Stimulated activated CD4-positive, alpha-beta T cell treated with anti-CD3 and anti-CD28 coated beads, Interleukin-4, amount 100 ng/mL, for 1 hour (primary cell): ENCODE measurements at places on chromosomes 5 and 9.

- DNase-seq, result no peak
Measured at GRCh38 chr9:135211524-135211890, 124.0 kb downstream of the OLFM1 start.

GRCh38 chr5:163503106-163504078 is 2.0 kb upstream of the MAT2B start:
- peak; percentile 25 for DNase-seq

GRCh38 chr5:172223901-172224873 is 30.2 kb downstream of the EFCAB9 start:
- peak; percentile 41 for DNase-seq

- DNase-seq, result no peak
Measured at GRCh38 chr5:154395407-154396106, 50.2 kb upstream of the SAP30L start.

DNA sequence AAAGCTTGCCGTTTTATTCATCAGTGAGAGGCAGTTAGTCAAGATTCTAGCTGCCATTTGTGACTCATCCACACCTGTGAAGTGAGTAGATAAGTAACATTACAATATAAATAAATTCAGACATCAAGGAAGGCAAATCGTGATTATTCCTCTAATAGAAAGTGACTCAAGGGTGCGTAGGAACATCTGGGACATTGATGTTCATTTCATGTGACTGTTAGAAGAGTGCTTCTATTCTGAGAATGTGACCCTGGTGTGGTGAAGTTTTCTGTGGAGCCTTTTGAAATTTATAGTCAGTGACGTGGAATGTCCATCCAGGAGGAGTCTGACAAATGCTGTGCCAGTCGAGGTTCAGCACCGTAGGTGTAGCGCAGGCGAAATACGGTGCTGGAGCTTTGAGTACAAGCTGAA is 48.4 kb upstream of the FAM240B start:
- no peak for DNase-seq

DNA sequence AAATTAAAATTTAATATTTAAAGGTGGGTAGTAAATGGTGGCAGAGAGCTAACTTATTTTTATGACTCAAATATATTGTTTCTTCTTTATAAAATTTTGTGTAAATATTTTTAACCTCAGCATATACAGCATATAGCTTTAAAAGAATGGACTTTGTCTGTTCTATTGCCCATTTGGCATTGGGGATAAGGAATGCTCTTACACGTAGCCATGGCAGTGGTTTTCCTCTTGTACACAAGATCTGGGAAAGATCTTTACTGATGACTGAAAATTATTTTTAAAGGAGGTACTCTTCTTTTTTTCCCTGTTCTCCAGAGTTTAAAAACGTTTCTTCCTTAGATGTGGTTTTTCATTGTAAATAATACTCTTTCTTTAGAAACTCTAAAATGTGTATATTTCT is 75.0 kb downstream of the PBX3 start:
- no peak for DNase-seq

DNA sequence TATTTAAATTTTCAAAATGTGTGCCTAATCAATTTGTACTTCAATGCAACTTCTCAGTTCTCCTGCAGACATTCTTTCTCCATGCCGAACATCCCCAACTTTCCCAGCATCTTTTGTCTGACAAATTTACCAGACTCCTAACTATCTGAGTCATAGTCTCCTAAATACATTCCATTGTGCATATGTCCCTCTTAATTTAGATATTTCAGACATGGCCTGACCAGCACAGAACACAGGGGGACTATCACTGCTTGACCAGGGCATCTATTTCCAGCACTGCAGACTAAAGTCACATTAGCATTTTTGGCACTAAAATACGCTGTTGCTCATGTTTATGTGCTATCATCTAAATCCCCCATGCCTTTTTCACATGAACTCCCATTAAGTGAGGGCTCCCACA is 71.9 kb downstream of the ITGA1 start:
- DNase-seq, result no peak

GRCh38 chr5:98110282-98110691 is 663.2 kb upstream of the RGMB start:
- no peak for DNase-seq

DNA sequence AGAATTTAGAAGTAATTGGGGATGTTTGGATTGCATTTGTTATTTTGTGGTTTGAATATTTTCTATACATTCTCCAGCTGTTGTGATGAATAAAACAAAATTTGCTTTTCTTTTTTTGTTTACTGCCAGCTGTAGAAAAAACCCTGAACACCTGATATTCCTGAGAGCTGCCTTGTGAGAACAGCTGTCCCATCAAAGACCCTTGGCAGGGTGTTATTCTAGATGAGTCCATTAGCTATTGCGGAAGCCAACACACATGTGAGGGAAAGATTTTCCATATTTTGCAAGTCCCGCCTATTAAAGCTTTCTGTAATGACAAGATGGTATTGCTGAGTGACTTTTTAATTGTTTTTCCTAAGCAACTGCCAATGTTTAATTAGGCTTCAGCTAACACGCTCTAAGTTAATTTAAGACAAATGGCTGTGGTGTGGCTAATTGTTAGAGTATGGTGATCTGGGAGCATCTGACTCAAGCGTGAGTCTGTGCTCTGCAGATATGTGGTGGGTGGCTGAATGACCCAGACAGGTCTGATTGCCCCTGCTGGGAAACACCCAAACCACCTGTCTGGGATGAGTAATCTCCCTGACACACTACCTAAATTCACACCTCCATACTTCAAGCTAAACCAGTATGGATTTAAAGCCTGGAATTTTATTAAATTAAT is 86.5 kb upstream of the PRLR start:
- DNase-seq, result no peak

GRCh38 chr9:125241863-125242739 is 958 bp upstream of the HSPA5 start:
- peak; percentile 29 for DNase-seq

DNA sequence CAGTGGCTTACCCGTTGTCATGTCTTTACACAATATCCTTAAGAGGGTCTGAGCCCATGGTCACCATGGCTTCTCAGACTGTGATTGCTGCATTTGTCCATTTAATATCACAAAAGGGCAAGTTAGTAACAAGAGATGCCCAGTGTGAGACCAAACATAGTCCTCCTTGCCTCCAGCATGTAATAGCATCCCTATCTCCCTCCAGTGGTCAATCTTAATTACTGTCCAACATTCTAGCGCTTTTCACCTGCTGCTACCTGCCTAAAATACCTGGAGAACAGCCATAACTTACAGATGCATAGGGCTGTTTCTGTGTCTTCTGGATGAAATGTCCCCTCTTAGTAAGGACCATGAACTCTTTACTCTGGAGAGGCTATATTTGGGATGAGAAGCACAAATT is 267.2 kb upstream of the DAB2 start:
- no peak for DNase-seq

DNA sequence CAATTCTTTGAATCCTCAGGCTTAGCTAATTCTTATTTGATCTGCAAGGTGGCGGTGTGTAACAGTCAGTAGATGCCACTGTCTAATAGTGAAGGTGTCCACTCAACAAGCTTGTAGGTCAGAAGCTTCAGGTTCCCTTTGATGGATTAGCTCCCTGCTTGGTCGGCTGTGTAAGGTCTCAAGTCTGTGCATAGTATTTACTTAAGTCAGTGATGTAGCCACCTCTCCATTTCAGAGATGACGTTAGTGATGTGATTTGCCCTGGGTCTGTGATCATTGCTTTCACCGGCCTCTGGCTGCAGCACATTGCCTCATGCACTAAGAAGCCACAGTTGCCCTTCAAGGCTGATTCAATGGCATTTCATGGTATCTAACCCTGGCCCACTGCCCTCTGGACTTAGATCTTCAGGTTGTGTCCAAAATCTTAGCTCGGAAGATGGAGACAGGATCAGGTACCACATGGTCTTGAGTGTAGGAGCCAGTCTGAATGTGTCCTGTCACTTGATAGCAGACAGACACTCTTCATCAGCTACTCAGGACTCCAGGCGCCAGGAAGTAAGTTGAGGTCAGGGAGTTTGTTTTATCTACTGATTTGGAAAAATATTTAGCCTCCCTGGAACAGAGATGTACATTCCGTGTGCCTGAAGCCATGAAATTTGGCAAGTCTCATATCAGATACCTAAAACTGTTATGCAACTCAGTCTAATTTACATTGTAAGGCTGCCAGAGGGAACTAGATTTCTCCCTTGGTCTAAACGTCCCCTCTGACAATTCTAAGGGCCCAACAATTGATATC is 42.9 kb downstream of the SUB1 start:
- DNase-seq, result no peak

DNA sequence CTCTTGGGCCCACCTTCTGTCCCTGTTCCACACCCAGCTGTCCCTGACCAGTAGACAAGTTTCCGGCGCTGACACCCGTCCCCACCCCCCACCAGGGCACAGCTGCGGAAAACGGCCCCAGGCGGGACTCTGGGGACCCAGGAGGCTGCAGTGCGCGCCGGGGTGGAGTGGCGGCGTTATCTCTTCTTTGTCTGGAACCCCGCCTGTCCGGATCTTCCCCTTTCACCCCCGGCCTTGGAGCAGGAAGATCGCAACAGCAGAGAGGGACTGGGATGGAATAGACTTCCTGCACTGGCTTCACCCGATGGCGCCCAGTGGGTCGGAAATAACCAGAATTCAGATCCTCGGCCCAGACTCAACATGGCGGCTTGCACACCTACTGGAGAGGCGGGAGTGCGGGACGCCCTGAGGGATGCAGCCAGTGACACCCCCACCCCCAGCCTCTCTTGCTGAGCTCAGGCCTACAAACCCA is 4.7 kb downstream of the PAX5 start:
- no peak for DNase-seq

DNA sequence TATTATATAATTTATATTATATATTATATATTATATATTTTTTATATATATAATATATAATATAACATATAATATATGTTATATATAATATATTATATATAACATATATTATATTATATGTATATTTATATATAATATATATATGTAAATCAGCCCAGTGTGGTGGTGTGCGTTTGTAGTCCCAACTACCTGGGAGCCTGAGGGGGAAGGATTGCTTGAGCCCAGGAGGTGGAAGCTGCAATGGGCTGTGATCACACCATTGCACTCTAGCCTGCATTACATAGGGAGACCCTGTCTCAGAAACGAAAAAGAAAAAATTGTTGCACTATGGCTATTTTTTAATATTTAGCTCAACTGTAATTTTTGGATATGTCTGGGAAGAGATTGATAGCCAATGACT is 52.4 kb downstream of the NSD1 start:
- DNase-seq, result no peak

- DNase-seq, result no peak
Measured at GRCh38 chr9:96109680-96110351, 192.2 kb downstream of the HSD17B3 start.

GRCh38 chr9:109320331-109320741 is 523 bp downstream of the EPB41L4B start:
- DNase-seq, result no peak
